Fibroblast of the aortic adventitia (primary cell): ENCODE measurements at places on chromosomes 1 and 21. TPM values are rescaled to one million over a fixed set of nuclear protein-coding genes. Genes with fewer than 3 reads are reported as not detected.

Gene AKR7A3
- total RNA-seq: 0.36 TPM in 1 of 2 replicates, not detected in the other

DNA sequence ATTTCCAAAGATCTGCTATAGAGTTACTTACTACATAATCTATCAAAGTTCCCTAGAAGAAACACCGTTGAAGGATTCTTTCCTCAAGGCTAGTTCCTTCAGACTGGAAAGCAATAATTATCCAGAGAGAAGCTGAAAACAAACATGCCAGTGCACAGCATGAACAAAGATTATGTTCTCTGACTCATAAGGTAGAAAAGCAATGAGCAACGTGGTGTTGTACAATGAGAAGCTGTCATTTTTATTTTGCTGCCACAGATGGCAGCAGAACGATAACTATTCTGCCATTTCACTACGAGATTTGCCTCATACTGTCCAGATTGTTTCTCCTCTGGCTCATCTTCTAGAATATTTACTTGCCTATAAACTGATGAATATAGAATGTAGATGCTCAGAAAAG lies 10.7 kb downstream of the EXTL2 start:
- peak; percentile 48 for DNase-seq

Gene NOC2L
- total RNA-seq: 41.0 and 54.1 TPM in 2 replicates

GRCh38 chr21:44771896-44772525 lies 29.6 kb downstream of the UBE2G2 start:
- DNase-seq: no peak

DNA sequence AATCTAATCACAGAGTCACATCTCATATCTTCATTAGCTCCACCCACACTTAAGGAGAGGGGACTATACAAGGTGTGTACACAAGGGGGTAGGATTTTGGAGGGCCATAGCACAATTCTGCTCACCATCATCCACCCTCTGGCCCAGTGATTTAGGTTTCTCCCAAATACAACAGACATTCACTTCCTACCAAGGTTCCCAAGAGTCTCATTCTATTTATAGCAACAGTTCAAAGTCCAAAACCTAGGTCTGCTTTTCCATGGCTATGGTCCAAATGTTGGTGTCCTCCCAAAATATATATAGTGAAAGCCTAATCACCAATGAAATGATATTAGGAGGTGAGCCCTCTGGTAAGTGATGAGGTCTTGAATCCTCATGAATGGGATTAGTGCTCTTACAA lies 353.2 kb upstream of the PLD5 start:
- no peak for DNase-seq

DNA sequence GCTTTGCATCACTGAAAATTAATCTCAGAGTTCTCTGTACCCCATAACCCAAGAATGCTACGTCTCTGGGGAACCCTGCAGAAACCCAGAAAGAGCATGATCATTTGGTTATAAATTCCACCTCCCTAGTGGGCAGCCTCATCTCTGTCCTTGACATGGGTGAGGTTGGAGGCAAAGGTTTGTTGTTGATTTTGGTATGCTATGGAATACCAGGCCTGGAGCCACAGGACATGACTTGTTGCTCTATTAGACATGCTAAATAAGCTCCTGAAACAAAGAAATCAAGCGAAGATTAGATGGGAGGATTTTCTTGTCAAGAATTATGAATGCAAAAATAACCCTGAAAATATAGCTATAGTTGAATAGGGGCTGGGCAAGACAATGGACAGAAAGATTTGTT lies 197.4 kb upstream of the CAMK1G start:
- DNase-seq: no peak

- DNase-seq: no peak
Measured at GRCh38 chr1:17355898-17356297, 16.1 kb upstream of the PADI6 start.

Gene OR2T33
- not detected in 2 replicates for total RNA-seq

Gene GJA9
- total RNA-seq: 0.09 TPM in 1 of 2 replicates, not detected in the other

Gene CAPN8
- not detected in 2 replicates for total RNA-seq

GRCh38 chr1:200867018-200867811 lies 5.6 kb upstream of the GPR25 start:
- no peak for DNase-seq

- no peak for DNase-seq
Measured at GRCh38 chr1:16719571-16720350, 20.6 kb upstream of the RNU1-4 start.

DNA sequence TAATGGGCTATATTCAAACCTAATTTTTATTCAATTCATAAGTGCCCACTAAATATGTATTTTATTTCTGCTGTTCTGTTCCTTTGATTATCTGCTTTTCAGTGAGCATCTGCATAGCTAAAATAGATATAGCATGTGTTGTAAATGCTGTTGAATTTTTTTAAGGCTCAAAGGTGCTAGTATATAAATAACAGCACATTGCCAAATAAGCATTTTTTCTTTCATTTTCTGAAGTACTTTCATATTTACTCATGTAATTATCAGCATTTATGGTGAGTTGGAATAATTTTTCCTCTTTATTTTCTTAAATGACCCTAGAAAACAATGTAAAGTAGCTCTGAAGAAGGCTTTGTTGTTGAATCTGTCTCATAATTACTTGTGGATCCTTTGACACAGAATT lies 69.6 kb upstream of the B3GALT2 start:
- no peak for DNase-seq

- no peak for DNase-seq
Measured at GRCh38 chr1:66787641-66788040, 13.4 kb downstream of the INSL5 start.

GRCh38 chr1:58922302-58923089 lies 138.6 kb upstream of the JUN start:
- DNase-seq: peak; percentile 32

Gene TNFRSF9
- under 0.01 and 0.90 TPM in 2 replicates for total RNA-seq

GRCh38 chr21:32216293-32216692 lies 62.6 kb downstream of the MIS18A start:
- DNase-seq: no peak

- no peak for DNase-seq
Measured at GRCh38 chr1:36524359-36525062, 41.8 kb upstream of the CSF3R start.

GRCh38 chr1:153265457-153265856 lies 6.0 kb downstream of the LORICRIN start:
- DNase-seq: no peak

Gene RRAGC
- 44.4 and 56.8 TPM in 2 replicates for total RNA-seq

Gene IRF6
- 3.1 TPM in 1 of 2 replicates, not detected in the other for total RNA-seq

GRCh38 chr1:76379506-76379905 lies 305.0 kb downstream of the ST6GALNAC3 start:
- no peak for DNase-seq

GRCh38 chr1:959731-960362 lies 537 bp upstream of the KLHL17 start:
- no peak for DNase-seq

DNA sequence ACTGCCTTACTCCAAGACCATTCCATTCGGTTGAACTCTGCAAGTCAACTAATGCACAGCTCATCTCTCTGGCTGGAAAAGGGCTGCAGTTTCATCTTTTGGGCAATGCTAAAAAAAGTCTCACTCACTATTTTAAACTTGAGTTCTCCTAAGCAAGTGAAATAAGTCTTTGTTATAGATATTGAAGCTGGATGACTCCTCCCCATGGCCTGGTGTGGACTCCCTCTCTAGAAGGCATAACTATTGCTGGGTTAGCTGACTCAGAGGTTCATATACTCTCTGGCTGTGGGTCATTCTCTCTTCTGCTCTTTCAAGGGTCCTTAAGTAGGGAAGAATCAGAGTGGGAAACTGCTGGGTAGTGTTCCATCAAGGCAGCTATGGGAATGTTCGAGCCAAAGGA lies 88.0 kb downstream of the XCL2 start:
- no peak for DNase-seq

- no peak for DNase-seq
Measured at GRCh38 chr1:42305639-42306038, 29.4 kb downstream of the FOXJ3 start.

- DNase-seq: no peak
Measured at GRCh38 chr1:52532731-52533327, 20.1 kb downstream of the TUT4 start.

Gene PTGFRN
- total RNA-seq: 39.8 and 67.5 TPM in 2 replicates

GRCh38 chr1:9413071-9413876 lies 120.6 kb downstream of the SPSB1 start:
- peak; percentile 95 for DNase-seq

DNA sequence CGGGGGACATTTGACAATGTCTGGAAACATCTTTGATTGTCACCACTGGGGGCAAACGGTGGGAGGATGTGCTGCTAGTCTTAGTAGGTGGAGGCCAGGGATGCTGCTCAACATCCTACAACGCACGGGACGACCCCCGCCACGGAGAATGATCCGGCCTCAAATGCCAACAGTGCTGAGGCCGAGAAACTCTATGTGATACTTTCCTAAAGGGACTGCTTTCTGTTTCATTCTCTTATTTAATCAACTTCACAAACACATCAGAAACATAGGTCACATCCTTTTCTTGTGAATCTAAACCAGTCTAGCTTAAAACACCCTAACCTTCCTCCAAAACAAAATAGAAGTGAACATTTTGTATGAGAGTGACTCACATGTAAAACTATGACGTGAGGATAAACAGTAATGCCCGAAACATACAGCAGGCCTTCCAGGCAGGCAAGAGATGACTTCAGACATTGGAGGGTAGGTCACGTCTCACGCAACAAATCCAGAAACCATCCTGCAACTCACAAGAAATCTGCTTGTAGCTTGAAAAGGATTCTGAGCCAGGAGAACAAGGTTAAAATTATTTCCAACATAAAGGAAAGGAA lies 37.2 kb upstream of the ETS2 start:
- peak; percentile 95 for DNase-seq

GRCh38 chr1:220872296-220872695 lies 6.9 kb upstream of the HLX start:
- no peak for DNase-seq

GRCh38 chr1:44138239-44138638 lies 3.2 kb downstream of the KLF18 start:
- no peak for DNase-seq

DNA sequence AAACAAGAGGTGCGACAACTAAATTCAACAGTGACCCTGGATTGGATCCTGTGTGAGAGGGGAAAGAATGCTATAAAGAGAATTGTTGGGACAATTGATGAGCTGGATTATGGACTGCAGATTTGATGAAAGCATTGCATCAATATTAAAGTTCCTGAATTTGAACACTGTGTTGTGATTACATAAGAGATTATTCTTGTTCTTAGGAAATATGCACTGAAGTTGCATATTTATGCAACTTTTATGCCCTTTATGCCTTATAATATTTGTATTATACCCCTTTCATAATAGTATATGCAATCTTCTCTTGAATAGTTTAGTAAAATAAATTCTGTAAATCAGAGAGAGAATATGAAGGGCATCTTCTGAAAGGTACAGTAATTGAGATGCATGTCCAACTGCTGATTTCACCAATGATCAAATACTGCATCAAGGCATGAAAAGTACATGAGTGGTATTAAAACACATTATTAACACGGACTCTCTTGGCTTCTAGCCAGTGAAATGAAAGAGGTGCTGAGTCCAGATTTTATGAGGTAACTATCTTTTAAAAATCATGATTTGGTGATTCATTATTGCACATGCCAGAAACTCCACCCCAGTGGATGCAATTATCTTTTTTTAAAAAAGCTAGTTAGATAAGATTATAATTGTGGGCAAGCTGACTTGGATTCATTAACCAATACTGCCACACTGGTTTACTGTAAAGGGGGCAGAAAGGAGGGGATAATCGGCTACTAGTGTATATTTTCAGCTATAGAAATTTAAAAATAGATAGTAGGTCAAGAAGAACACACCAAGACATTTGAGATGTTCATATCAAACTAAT lies 19.9 kb upstream of the LPAR3 start:
- DNase-seq: peak; percentile 24

GRCh38 chr21:33854604-33855003 lies 61.0 kb downstream of the ATP5PO start:
- DNase-seq: no peak

DNA sequence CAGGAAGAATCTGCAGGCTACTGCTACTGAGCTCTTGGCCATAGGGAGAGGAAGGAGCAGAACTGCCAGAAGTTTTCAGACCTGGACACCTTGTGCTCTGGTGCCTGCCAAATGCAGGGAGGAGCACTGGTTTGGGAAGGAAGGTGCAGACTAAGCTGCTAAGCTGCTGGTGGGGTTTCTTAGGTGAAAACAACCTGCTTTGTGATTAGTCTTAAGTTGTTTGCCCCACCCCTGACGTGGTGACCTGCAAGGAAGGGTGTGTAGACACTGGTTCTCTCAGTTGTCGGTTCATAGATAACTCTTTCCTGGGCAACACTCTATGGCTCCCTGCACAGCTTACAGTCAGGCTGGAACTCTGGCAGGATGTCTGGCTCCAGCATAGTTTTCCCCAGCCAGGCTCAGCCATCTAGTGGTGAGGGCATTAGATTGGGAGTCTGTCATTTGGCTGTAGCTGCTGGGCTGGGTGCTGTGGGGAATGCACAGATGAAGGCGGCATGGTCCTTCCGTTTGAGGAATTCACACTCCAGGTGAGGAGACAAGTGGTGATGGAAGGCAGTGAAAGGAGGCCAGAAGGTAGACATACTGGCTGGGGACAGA lies 10.3 kb upstream of the S100A10 start:
- no peak for DNase-seq

Gene S100A2
- total RNA-seq: 3.3 TPM in 1 of 2 replicates, not detected in the other

Gene SAMSN1
- 0.27 TPM in 1 of 2 replicates, not detected in the other for total RNA-seq

Gene CACNA1S
- total RNA-seq: not detected in 2 replicates

GRCh38 chr1:217642455-217642854 lies 11.3 kb downstream of the SPATA17 start:
- no peak for DNase-seq

Gene AKNAD1
- total RNA-seq: 0.27 TPM in 1 of 2 replicates, not detected in the other

Gene SAMD13
- total RNA-seq: 1.4 and 3.1 TPM in 2 replicates

- peak; percentile 92 for DNase-seq
Measured at GRCh38 chr1:91651661-91652071, 151.0 kb downstream of the CDC7 start.

GRCh38 chr1:93554883-93555872 lies 107.3 kb downstream of the FNBP1L start:
- DNase-seq: no peak

DNA sequence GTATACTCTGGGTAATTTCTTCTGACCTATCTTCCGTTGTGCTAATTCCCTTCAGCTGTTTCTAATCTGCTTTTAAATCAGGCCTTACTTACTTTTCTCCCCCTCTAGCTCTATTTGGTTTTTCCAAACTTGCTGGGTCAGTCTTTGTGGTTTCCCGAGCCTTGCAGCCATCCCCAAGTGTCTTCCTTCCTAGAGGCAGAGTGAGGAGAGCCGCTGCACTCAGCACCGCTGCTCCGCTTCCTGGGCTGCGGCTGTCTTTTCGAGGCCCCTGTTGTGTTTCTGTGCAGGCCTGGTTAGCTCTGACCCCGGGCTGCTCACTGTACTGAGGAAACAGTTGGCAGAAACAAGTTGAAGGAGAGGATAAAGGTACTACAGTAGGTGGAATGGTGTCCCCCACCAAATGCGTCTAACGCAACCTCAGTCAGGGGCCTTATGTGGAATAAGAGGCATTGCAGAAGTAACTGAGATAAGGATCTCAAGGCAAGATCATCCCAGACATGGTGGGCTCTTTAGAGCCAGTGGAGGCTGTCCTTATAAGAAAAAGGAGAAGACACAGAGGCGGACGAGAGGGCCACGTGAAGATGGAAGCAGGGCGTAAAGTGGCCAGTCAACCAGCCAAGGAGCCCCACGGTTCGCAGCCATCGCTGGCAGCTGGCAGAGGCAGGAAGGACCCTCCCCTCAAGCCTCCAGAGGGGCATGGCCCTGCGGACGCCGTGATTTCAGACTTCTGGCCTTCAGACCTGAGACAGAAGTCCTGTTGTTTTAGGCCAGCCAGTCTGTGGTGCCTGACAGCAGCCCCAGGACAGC lies 10.5 kb downstream of the WNT9A start:
- DNase-seq: no peak

Gene CFHR3
- not detected in 2 replicates for total RNA-seq
